Ascending aorta (tissue), 2 donors: ENCODE measurements at places on chromosomes 3 and 15.

DNA sequence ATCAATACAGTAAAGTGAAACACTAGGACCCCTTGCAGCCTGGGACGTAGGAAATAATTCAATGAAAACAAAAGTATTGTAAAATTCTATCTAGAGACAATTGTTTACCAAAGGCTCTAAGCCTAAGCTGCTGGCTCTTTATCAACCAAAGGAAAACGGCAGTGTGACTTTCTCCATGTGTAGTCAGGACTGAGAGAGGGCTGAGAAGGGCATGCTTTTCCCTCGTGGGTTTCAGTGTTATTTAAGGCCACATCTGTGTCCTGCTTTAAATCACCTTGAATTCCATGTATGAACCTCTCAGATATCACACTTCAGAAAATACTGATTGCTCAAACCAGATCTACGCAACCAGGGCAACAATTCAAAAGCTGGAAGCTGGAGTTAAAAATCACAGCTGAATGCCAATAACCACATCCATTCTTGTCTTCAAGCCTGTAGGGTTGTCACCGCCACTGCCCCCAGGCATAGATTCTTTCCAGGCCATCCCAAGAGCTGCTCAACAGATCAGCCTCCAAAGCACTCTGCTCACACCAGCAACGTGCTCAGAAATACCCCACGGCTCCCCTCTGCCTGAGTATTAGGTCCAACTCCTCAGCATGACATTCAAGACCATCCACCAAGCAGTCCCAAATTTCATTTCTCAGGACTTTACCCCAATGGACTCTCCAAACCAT is 124.0 kb downstream of the SRGAP3 start:
- DNase-seq = no peak

- no peak for DNase-seq
Measured at GRCh38 chr3:178086144-178086825, 450.0 kb upstream of the KCNMB2 start.

DNA sequence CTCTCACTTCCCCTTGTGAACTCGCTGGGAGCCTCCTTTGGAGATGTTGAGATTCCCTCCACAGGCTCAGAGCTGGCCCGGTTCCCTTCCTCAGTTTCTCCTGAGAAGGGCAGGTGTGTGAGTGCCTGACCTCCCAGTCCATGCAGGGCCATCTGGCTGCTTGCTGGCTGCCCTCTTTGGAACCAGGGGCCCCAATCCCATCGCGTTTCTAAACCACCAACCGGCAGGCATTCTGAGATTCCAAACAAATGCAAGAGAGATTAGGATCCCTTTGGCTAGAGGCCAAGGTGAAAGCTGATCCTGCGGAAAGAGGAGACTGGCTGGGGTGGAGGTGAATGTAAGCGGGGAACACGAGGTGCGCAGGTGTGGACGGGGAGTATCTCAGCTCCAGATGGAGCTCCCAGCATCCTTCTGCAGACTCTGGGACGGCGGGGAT is 2.9 kb upstream of the PRRT3 start:
- no peak for DNase-seq

- DNase-seq = peak; percentile 16
Measured at GRCh38 chr3:11719406-11720303, 75.9 kb upstream of the VGLL4 start.

DNA sequence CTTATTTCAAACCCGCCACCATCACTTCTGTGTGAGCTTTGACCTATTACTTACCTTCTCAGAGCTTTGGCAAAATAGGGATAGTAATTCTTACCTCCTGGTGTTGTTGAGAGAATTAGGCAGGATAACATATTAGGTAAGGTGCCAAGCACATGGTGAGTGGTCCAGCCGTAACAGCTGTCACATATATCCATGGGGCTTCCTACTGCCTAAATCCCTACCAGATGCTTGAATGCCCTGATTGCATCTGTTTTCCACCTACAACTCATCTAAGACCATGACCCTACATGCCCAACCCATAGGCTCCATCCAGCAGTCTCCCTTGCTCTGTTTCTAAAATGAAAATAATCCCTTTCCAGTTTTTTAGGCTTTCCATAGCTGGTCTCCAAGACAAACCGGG is 162.3 kb upstream of the NR2E3 start:
- DNase-seq = no peak

GRCh38 chr15:99734575-99734974 is 1.3 kb upstream of the LYSMD4 start:
- DNase-seq = no peak

- no peak for DNase-seq
Measured at GRCh38 chr3:195699388-195699771, 21.4 kb upstream of the MUC20 start.

DNA sequence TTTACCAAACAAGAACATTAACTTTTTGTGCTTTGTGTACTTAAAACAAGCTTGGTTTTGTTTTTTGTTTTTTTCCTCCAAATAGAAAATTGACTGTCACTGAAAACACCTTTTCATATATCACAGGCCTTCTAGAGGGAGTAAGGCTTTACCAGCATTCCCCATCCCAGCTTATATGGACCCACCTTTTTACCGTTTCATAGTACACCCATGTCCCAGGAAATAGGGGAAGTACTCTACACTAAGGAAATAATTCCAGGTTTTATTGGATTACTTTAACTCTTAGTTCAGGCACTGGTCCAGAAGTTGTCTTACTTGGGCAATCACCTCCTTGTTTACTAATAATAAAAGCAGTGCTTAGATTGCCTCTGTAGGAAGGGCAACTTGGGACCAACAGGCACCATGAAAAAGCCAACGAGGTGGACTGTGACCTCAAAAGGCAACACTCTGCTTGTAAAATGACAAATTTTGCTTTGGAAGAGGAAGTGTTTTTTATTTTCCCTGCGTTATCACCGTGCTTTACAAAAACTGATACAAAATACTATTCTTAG is 26.2 kb downstream of the HMG20A start:
- no peak for DNase-seq
